NCI-H748 treated with DMSO at 0.1 percent for 48 hours (cell line): ENCODE measurements at places on chromosomes 16 and 17.

GRCh38 chr17:44610871-44611270, 45.4 kb upstream of the MEIOC start:
- no peak for DNase-seq

DNA sequence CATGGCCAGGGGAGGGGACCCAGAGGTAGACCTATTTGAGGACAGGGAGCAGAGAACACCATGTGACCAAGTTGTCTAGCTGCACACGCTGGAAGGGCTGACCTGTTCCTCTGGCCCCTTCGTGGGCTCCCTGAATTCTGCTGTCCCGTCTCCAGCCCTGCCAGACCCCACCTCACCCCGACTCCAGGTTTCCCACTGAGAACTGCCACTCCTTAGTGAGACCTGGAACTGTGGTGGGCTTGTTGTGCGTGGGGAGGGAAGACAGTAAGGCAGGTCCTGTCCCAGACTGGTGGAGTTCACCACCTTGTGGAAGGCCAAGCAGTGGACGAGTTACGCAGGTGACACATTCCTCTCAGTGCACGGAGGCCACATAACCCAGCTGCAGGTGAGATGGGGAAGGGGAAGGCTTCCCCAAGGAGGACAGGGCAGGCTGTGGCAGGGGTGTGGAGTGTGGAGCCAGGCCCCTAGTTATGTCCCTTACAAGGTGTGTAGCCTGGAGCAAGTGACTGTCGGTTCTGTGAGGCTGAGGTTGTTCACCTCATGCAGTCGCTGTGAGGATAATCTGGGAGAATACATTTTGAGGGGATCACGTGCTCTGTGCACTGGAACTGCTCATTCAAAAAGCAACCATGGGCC, 54.7 kb downstream of the USP22 start:
- DNase-seq, result no peak

DNA sequence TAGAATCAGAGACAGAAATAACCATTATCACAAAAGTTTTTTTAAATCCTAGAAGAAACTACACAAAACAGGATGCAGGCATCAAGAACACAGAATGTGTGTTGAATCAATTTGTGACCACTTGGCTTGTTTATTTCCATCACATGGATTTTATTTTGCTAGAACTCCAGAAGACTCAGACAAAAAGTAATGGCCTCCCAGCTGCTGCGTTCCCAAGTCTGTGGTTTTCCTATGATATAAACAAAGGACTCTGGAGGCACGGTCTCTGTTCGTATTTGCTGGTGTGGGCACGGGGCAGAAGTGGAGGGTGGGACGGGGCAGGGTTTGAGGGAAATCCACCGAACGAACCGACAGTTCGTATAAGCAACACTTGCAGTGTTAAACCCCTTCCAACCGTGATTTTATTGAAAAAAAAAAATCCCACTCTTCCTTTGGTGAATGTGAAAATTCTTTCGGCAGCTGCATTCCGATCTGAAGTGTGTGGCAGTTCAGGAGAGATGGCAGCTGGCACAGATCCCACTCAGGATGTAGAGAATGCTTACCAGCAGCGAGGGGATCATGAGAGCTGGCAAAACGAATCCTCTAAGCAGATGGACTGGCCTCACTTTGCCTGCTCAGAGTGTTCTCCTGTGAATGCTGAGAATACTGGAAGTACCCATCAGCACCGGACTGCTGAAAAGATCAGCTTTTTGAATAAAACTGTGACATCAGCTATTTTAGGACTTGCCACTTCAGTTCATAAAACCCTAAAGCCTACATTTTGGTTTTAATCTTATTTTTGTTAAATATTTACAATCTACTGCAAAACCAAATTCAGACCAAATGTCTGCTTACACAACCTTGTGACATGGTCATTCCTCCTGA, 165.2 kb downstream of the VPS53 start:
- no peak for DNase-seq

DNA sequence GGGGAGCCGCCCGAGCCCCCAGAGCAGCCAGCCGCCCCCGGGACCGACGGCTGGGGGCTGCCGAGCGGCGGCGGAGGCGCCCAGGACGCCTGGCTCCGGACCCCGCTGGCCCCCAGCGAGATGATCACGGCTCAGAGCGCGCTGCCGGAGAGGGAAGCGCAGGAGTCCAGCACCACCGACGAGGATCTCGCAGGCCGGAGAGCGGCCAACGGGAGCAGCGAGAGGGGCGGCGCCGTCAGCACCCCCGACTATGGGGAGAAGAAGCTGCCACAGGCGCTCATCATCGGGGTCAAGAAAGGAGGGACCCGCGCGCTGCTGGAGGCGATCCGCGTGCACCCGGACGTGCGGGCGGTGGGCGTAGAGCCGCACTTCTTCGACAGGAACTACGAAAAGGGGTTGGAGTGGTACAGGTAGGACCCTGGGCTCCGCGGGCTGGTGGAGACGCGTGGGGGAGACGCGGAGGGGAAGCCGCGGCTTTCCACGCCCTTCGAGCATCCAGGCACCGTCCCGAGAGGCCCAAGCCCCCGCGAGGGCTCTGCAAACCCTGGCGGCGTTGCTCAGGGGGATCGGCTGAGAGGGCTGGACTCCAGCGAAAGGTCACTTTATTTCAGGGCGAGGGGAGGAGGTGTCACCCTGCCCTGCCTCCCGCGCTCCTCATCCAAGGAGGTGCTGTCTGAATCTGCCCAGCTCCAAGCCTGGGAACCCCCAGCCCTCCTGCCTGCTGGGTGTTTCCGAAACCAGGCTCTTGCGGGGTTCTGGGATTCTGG, 1.2 kb downstream of the HS3ST4 start:
- DNase-seq, result no peak

GRCh38 chr17:78154903-78155811, 9.0 kb downstream of the C17orf99 start:
- DNase-seq, result no peak
